Head of caudate nucleus (tissue), 42 donors: ENCODE measurements at places on chromosomes 16 and 17.

DNA sequence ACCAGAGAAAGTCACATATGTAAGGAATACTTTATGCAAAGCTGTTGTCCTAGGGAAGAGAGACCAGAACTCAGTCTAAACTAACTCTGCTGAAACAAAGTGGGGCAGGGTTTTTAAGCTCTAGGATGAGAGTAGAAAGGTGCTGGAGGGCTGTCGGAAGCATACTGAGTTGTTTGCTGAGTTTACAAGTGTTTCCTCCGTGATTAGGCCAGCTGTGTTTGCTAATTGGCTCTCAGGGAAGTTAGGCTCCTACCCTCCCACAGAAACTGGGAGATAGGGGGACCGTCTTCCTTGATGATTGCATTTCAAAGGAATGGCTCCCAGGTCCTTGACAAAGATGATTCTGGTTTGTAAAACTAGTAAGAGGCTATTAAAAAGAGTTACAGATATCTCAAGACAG lies 24.4 kb upstream of the CRYM start:
- no peak for DNase-seq

GRCh38 chr17:73588891-73589290 lies 55.4 kb downstream of the SDK2 start:
- DNase-seq, result no peak

GRCh38 chr17:66347661-66348514 lies 45.5 kb downstream of the PRKCA start:
- DNase-seq, result no peak

DNA sequence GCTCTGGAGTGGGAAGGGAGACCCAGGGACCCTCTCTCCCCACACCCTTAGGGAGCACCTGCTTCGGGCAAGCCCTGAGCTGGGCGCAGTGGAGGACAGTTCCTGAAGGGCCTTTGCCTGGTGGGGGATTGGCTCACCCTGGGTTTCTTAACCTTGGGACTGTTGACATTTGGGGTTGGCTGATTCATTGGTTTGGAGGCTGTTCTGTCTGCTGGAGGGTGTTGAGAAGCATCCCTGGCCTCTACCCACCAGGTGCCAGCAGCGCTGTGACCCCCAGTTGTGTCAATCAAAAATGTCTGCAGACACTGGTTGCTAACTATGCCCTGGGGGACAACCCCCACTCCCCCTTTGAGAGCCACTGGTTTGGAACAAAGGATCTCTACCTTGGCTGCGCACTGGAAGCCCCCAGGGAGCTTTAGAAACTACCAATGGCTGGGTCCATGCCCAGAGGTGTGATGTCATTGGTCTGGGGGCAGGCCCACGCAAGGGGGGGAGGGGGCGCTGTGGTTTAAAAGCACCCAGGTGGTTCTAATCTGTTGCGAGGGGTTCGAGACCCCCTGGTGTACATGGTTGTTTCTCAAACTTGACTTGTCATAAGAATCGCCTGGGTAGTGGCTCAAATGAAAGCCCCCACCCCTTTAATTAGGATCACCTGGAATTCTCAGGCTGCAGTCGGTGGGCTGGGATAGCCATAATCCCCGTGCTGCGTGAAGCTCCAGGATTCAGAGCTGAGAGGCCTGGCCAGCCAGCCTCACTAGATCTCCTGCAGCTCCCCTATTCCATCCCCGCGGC lies 151.9 kb upstream of the GSE1 start:
- DNase-seq, result no peak
